NCI-H187 (cell line): ENCODE measurements at places on chromosomes 4 and X.

DNA sequence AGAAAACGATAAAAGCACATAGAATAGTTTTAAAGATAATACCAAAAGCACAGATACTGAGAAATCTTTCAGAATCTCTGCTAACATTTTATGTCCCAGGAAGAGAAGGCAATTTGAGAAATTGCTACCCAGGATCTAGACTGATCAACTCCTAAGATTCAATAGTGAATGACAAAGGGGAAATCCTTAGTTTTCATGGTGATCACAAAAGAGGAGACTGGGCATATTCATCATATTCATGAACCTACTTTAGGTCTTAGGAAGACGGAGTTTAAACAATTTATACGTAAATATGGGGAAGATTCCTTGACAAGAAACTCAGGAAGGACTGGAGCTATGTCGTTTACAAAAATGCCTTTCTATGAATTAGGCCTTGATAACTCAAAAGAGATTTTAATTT lies 87.3 kb downstream of the SHISA3 start:
- no peak for DNase-seq

- DNase-seq, result no peak
Measured at GRCh38 chr4:187547316-187547715, 448.3 kb upstream of the ZFP42 start.

- no peak for DNase-seq
Measured at GRCh38 chr4:168569066-168569930, 72.4 kb downstream of the PALLD start.

- DNase-seq, result peak; percentile 86
Measured at GRCh38 chr4:24973747-24974601, 56.8 kb downstream of the LGI2 start.

GRCh38 chr4:58113126-58113525 lies 1002.9 kb upstream of the IGFBP7 start:
- no peak for DNase-seq

DNA sequence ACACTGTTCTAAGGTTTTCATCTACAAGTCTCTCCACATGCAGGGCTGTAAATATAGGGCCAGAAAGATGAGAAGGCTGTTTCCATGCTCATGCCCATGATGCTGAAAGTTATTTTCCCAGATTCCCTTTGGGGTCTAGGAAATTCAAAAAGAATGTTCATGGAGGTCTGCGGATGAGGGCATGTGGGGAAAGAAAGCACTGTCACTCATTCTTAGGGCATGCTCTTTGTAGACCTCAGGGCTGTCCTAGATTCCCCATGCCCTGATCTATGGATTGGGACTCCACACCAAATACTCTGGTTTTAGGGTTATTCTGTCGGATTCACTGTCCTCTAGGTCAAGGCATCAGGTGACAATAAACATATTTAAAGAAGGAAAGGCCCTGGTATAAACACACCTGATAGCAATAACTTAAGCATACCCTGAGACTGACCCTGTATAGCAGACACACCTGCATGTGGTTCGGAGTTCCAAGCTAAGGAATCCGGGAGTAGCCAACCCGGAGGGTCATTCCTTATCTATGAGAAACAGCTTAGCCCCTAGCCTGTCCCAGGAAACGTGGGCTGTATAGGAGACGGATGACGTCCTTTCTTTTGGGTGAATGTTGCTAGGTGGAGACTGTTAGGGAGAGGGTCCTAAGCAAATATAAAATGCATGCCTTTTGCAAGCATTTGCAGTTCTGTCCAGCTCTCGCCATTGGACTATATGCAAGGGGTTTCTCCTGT lies 37.6 kb downstream of the LNX1 start:
- DNase-seq, result no peak

DNA sequence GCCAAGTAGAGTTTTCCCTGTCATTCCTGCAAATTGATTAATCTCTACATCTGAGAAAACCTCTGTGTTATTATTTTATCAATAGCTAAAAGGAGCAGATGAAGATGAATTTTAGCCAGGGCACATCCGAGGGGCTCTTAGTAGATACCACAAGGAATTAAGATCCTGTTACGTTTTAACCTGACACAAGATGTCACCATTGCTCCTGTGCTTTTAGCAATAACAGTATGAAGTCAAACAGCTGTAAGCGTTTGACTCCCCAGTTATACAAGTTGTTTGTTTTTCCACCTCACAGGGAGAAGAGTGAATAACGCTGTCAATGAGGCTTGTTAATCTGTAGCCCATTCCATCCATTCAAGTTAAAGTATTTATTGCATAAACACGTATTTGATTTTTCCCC lies 76.0 kb upstream of the AP1S2 start:
- DNase-seq, result no peak

DNA sequence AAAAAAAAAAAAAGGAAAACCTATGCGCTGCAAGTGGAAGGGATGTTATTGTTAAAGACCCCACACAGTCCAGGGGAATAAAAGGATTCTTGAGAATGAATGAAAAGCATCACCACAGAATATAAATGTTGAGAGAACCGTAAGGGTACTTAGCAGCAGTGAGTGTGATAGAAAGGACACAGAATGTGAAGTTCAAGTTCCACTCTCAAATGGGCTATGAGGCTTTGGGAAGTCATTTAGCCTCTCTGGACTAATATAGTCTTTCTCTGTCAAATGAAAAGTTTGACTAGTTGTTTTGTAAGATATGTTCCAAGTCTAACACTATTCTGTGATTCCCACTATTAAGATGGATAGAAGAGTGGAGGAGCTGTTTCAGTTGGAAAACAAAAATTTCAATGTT lies 35.8 kb upstream of the MAML3 start:
- no peak for DNase-seq

DNA sequence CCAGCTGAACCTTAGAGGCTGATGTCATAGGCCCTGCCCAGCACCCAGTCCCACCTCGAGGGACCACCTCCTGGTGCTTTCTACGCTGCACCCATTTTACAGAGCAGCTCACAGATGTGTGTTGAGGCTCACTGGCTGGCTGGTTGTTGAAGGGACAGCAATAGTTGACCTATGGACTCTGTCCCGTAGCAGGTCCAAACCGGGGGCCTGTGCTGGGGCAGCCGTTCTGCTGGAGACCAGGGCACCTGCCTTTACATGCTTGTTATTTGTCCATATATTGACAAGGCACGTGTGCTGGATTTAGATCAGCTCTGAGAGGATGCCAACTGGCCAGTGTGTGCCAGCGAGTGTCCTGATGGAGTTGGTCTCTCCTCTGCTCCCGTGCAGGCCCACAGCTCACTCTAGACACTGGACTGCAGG lies 58.1 kb downstream of the TNIP2 start:
- no peak for DNase-seq

GRCh38 chr4:83889802-83890201 lies 353.9 kb downstream of the GPAT3 start:
- DNase-seq, result no peak

DNA sequence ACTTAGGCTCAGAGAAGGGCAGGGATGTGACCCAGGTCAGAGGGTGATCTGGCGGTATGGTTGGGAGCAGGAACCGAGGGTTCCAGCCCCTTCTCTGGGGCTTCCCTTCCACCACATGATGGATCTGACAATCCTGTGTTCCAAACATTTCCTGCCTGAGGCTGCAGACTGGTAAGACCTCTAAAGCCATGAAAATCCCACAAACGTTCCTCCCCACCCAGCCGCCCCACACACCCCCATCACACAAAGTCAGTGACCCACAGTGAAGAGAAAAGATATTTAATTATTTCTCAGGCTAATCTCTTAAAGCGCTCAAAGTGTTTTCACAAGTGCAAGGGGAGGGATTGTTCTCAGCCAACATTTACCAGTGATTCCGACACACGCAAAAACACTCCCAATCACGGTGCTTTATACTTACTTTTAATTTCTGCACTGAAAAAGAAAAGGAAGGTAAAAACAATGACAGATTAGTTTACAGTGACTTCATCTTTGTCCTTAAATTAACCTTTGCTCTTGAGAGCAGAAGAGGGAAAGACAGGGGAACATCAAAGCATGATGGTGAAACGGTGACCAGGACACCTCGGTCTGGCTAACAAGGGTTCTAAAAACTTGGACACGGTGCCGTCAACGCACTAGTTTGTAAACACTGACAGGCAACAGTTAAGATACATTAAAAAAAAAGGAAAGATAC lies 42.4 kb downstream of the WDR1 start:
- no peak for DNase-seq

DNA sequence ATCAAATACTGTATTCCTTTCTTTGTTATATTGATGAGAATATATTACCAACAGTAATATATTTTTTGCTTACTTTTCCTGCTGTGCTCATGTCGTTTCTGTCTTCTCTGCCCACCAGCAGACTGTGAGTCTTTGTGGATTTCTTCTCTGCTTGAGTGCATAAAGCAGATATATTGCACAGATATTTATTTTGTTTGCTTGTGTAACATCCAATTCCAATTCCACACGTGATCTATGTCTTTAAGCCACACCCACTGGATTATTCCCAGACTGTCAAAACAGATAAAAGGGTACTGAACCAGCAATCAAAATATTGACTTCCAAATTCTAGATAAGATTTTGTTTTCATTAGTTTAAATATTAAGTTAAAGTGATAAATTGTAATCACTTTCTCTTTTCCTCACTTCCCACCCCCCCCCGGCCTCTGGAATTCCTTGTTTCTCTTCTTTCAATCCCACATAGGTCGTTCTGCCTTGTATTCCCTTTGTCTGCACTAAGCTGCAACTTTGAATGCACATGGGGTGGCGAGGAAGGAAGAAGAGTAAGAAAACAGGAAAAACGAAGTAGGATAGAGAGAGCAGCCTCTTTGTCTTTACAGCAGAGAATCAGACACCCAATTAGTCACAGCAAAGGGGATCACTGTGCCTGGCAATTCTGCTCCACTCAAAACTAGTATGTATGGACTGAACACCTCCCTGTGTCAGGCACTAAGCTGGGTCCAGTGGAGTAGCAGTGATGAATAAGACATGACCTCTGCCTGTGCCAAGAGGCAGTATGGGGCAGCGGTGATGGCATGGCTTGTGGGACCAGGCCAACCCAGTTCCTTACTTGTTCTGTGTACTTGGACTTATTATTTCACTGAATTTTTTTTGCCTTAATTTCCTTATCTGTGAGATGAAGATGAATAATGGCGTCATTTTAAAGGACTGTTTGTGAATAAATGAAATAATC lies at the start of gene ADH1B:
ADH1B (minus strand) TSS at position 161 of the 951 bp plus-strand sequence; CDS start at position 91, 70 bp downstream.
- no peak for DNase-seq

GRCh38 chrX:143082537-143082936 lies 56.8 kb downstream of the SPANXN4 start:
- no peak for DNase-seq

GRCh38 chrX:139484591-139484990 lies 45.9 kb upstream of the F9 start:
- DNase-seq, result no peak

- no peak for DNase-seq
Measured at GRCh38 chr4:176817204-176817603, 24.5 kb upstream of the VEGFC start.

DNA sequence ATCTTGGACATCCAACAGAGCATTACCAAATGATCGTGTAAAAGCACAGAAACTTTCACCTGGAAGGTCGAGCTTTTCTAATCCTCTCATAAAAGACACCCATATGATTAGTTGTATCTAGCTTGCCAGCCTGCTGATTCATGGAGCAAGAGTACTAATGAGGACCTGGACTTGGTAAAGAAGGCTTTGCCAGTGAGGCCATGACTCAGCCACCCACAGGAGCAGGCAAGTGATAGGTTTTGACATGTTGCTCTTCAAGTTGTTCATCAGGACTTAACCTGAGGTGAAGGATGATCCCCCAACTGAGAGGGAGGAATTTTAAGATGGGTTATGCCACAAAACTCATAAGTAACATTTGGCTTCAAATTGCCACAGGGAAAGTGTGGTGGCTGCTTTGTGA lies 24.7 kb upstream of the EPGN start:
- DNase-seq, result no peak

DNA sequence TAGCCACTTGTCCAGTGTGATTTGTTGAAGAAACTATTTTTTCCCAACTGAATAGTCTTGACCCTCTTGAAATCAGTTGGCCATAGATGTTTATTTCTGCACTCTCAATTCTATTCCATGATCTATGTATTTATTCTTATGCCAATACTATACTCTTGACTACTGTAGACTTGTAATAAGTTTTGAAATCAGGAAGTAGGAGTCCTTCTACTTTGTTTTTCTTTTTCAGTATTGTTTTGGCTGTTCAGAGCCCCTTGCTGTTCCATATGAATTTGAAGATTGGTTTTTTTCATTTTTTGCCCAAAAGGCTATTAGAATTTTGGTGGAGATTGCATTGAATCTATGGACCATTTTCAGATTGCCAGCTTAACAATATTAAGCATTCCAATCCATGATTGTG lies 10.2 kb downstream of the SAP30 start:
- no peak for DNase-seq

DNA sequence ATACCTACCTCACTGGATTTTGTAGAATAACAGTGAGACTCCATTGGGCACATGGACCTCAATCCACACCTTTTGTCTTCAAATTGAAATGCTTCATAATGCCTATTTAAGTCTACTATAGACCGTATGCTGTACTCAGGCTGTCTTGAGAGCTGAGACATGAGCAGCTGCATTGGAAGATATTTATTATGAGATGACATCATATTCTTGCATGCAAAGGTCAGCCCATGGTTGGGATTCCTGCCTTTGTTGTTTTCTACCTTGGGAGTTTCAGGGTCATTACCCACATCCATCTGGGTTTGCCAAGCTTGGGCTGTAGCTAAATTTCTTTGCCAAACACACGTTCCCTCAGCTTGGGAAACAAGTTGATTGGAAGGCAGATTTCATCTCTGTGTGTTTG lies 33.2 kb upstream of the MAMLD1 start:
- DNase-seq, result no peak

DNA sequence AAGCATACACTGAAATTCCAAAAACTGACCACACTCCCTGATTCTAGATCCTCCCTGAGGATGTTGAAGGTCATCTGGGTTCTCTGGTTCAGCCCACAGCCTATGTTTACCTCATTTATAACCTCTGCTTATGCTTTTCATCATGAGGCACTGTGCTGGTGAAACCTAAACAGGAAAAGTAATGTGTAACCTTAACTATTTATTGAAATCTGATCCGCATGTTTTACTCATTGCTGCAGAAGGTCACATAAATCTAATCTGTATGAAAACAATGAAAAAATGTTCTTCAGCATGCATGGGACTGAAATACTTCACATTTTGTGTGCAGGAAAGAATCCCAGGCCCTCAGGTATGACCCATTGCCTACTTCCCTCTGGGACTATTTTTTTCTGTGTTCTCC lies 30.3 kb downstream of the UCHL1 start:
- DNase-seq, result no peak

DNA sequence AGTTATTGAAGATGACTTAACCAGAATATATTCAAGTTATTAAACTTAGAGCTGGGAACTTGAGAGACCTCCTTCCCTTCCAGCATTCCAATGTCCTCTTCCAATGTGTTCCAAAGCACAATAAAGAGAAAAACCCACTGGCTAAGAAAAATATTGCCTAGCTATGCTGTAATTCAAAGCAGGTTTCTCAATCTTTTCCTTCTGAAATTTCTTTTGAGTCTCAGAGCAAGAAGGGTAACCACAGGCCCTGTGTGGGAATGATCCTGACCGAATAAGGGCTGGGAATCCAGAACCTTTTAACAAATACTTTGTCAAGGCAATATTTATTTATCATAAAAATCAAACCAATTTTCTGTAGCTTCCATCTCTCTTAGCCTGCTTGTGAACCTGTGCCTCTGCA lies 150.7 kb upstream of the SFRP2 start:
- DNase-seq, result no peak
